ENCODE measurements at places on chromosomes 4 and X.

GRCh38 chr4:182768838-182769237 lies 148.3 kb downstream of the DCTD start:
- no peak for DNase-seq

DNA sequence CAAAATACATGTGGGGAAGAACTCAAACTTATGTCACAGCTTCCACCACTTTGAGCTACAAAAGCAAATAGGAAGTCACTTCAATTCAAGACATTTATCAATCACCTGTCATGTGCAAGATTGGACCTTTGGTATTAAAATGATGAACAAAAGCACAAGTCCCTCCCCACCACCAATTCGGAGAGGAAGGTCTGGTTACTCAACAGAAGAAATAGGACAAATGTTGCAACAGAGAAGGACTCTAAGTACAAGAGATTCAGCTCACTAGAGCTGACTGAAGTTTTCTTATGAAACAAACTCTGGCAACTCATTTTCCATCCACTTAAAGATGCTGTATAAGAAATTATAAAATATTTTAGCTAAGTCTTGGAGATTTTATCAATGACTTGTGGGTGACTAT lies 16.0 kb upstream of the MMRN1 start:
- no peak for DNase-seq

DNA sequence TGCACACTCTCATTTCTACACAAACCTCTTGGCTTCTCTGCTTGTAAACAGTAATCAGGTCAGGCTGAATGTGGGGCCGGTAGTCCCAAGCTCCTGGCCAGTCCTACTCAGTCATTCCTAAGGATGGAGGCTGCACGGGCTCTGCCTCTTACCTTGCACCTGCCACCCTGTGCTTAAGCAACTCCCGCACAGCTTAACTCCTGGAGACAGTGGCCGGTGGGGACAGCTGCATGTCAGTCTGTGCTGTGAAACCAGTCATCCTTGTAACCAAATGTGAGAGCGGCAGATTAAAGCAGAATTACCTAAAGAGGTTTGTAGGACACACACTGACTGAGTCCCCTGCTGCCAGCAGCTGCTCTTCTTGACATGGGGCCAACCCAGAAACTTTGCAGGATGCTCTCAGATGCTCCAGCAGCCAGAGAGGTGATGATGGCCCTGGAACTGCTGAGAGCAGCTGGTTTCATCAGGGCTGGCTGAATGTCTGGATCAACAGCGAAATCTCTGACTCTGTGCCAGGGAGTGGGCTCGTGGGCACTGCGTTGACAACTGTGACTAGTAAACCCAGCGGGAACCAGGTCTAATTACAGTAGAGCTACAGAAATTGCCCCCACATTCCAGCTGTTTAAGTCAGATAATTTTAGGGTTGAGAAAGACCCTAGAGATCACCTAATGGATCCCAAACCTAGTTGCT lies 123.7 kb downstream of the ANAPC4 start:
- no peak for DNase-seq

GRCh38 chr4:157196046-157196445 lies 24.5 kb upstream of the GRIA2 start:
- no peak for DNase-seq

- DNase-seq, result peak; percentile 49
These were observed 169.9 kb upstream of the RBPJ start for GRCh38 chr4:26150948-26151347.

- no peak for DNase-seq
These were observed 71.7 kb downstream of the NYX start for GRCh38 chrX:41518841-41519220.

DNA sequence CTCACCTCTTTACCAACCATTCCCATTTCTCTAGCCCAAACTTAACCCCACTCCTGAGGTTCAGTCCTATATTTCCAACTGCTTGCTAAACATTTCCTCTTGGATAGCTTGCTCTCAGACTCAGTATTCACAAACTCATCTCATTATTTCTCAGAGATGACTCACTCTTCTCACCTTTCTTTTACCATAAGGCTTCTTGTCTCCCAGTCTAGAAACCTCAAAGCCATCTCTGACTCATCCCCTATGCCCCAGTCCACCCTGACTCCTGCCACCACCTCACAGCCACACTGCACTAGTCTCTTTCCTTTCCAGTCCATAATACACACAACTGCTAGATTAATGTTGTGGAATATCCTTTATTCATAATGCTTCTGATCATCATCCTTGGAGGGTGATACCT lies 4.8 kb downstream of the FRMPD3 start:
- peak; percentile 11 for DNase-seq

DNA sequence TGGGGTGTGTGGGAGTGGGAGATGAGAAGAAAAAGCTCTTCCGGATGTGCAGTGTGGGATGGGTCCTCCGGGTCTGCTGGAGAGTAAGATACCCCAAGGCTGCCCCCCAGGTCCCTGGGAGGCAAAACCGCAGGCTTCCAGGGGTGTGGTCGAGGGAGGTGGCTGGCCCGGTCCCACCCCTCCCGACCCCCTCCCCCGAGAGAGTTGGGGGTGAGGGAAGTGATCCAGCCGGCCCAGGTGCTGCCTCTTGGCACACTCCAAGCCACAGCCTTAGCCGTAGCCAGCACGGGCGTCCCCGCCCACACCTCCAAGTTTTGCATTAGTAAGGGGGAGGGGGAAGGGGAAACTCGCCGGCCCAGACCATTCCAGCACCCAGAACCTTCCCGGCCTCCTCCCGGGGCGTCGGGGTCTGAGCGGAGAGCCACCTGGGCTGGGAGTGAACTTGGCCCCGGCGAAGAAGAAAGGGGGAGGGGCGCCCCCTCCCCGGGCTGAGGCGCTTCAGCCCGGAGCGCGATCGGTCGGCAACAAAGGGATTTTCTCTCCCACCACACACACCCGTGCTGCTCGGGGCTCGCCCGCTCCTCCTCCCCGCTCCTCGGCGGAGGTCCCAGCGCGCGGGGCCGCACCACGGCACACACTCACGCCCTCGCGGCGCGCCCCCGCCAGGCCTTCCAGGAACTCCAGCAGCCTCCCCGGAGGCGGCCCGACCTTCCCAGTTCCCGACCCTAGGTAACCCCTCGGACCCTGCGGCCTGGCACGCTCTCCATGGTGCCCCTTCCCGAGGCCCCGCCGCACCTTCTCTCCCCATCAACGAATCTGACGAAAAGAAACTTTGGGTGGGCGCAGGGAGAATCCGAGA lies 14.4 kb downstream of the BCOR start:
- no peak for DNase-seq

DNA sequence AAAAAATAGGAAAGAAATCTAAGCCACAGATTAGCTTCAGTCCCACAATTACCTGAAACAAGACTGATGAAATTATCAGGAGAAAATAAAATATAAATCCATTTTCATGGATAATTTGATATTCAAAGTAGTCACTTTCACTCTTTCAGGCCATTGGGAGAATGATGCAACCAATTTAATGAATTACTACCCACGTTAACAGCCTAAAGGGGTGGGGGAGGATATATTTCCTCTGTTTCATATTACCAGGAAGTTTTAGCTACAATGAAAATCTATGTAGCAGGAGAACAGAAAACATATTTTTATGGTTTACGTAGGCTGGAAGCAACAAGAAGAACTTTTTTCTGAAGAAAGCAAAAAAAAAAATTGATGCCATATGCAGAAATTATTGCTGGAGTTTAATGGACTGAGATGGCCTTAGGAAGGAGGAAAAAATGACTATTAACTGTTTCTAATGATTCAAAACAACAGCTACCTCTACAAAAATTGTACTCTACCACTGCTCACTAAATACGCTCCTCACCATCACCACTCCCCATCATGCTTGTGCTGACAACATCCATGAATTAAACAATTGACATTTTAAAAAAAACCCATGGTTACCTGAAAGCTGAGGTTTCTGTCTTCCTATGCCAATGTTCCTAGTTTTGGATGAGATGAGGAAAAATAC lies 100.9 kb downstream of the CXXC4 start:
- DNase-seq, result no peak

DNA sequence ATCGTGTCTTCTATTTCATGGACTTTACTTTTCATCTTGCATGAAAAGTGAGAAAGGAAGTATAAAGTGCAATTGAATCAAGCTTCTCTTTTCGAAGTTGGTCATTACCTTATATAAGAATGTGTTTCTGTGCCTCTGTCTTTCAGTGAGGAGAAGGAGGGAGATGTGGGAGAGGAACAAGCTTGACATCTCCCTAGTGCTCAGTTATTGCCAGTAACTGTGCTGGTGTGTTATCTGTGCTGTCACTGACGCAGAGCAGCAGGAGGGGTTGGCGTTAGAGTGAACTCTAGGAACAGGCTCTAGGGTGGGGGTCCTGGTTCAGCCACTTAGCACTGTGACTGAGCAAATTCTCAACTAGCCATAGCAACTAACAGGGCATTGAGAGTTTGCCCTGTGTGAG lies 34.0 kb upstream of the TBC1D9 start:
- DNase-seq, result no peak

DNA sequence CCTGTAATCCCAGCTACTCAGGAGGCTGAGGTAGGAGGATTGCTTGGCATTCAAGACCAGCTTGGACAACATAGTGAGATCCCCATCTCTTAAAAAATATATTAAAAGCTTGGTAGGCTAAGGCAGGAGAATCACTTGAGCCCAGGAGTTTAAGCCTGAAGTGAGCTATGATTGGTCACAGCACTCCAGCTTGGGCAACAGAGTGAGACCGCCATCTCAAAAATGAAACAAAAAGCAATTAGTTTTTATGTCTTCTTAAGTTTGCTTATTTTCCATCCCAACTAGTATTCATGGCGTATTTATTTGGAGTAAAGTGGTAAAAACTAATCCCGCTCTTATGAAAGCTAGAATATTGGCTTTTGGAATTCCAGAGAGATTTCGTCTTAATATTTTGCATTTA lies 25.4 kb upstream of the PDE5A start:
- DNase-seq, result no peak

DNA sequence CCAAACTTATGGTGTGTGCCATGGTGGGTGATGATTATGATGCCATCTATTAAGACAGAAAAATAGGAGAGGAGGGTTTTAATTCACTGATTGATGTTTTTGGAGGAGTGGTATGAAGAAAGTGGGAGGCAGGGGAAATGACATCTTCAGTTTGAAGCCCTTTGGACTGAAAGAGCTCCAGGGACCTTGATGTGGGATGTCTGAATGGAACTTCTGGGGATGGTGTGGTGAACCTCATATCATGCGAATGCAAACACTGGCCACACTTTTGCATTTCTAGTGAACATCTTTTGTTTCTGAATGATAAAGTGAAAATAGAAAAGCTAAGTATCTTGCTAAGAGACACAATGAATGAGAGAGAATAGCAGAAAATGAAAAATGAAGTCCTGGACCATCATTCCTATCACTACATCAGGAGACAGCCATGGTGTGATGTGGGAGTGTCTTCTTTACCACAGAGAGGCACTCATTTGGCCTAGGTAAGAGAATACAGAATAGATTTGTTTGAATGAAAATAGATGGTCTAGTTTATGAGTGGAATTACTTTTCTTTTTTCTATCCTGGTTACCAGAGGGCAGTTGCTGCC lies 123.5 kb downstream of the ZNF827 start:
- no peak for DNase-seq

GRCh38 chrX:40474205-40474626 lies 106.6 kb upstream of the ATP6AP2 start:
- DNase-seq, result no peak

DNA sequence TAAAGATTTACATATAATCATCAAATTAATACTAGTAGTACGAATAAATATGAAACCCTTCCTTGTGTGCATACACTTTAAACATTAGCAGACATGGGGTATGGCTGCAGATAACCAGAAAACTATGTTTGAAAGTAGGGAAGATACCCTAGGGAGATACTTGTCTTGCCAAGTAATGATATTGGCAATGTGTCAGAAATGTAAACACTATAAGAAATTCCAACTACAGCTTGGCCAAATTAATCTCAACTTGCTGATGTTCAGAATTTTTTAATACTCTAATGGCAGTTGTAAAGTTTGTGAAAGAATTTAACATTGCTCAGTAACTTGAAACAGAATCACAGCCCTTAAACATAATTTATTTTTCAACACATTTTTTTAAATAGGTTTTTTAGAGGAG lies 27.4 kb upstream of the HPGD start:
- no peak for DNase-seq

DNA sequence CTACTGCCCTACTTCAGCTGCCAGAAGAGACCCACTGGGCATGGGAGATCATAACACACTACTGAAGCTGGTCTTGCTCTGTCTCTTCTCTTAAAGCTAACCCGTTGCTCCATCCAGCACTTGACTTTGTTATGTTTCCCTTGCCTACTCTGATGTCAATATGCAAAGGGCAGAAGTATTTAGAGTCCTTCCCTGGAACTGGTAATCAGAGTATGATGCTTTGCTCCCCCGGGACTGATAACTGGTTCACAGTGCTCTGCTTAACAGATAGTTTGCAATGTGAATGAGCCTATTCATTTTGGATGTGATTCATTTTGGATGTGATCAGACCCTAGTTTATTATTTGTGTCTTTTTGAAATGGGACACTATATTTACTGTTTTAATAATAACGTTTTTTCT lies 12.3 kb upstream of the UCP1 start:
- no peak for DNase-seq

GRCh38 chr4:41006141-41006540 lies 208.2 kb downstream of the APBB2 start:
- no peak for DNase-seq

DNA sequence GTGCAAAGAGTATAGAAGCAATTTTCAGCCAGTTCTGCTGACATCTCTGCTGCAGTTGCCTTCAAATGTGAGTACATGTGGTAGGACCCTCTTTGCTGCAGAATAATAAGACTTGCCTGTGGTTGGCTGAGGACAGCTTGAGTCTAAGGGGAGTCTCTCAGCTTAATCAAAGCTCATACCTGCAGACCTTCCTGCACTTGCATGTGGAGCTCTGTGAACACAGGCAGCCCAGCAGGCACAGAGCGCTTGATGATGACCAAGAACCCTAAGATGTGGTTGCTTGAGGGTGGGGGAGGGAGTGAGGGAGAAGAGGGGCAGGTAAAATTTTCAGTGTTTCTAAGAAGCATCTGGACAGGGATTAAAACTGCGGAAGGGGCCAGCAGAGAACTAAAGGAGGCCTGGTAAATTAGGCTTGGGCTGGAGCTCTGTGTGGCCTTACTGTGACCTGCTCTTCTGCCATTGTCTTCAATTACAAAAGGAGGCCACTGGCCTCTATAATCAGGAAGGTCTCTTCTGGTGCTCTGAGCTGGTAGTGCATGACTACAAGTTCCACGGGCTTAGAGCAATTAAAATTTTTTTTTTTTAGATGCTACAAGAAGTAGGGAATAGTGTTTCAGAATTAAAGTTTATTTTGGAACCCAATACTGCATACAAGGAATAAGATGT lies 59.9 kb upstream of the CHRNA9 start:
- no peak for DNase-seq

DNA sequence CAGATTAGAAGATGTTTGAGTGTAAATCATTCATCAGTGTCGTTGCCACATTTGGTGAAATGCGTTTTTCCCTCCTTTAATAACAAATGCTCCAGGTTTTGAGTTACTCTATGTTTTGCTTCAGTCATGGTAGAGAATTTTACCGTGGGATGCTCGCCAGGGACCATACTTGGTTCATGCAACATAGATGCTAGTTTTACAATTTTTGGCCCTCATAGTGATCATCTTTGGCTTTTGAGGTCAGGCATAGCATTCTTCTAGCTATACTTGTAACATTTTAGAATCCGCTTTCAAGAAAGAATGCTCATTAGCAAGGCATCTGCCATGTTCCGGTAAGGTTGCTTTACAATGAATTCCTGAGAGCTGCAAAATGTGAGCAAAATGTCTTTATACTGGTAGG lies 147.2 kb downstream of the SPCS3 start:
- DNase-seq, result no peak

Measured in activated CD4-positive, alpha-beta T cell treated with anti-CD3 and anti-CD28 coated beads, Interleukin-2, amount 50 U/mL, for 24 hours (primary cell).